ENCODE measurements at places on chromosomes 12 and 14.

GRCh38 chr14:75605916-75606315, 27.5 kb downstream of the FLVCR2 start:
- no peak for DNase-seq

DNA sequence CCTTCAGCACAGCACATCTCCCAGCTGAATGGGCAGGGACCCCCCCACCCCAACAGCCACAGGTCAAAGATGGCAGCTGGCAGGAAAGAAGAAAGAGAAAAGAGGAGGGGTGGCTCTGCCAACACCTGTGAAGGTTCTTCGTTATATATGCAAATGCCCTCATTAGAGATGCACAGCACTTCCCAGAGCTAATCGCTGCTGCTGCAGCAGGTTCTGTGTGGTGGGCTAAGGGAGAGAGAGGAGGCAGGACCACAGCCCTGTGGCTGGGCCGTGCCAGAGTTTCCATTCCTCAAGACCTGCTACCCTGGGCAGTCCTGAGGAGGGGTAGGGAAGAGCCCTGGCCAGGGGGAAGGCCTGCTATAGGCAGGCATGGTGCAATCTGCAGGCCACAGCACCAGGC, 28.7 kb downstream of the SMUG1 start:
- no peak for DNase-seq

- no peak for DNase-seq
Observed at GRCh38 chr14:106848330-106849121, 1322.1 kb downstream of the TMEM121 start.

GRCh38 chr14:79165471-79166090, 995.4 kb downstream of the NRXN3 start:
- DNase-seq = no peak

GRCh38 chr14:31411218-31411727, 9.1 kb downstream of the HEATR5A start:
- no peak for DNase-seq

DNA sequence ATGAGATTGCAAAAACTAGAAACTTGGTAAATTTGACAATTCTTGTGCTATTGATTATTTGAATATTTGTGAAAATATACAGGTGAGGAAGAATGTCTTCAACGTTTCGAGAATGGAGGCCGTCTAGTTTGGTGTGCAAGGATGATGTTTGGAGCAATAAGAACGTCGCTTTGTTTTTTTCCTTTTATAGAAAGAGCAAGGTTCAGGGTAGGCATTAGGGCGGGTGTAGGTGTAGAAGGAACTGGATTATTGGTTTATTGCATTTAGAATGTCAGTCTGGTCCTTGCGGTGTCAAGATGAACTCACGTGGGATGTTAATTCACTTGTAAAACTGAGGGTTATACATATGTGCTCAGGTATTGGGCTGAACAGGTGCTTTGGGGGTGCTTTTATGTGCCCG, 1.1 kb downstream of the RPS26 start:
- no peak for DNase-seq

GRCh38 chr12:93415723-93416464, 25.9 kb downstream of the UBE2N start:
- DNase-seq = no peak

All from Ammon's horn (tissue), 1 donor.